Cardiac muscle cell (in vitro differentiated cells and primary cell): ENCODE measurements at places on chromosomes 16 and 17.

GRCh38 chr16:54193665-54194333 lies 92.8 kb downstream of the IRX3 start:
- DNase-seq: peak; percentile 84

DNA sequence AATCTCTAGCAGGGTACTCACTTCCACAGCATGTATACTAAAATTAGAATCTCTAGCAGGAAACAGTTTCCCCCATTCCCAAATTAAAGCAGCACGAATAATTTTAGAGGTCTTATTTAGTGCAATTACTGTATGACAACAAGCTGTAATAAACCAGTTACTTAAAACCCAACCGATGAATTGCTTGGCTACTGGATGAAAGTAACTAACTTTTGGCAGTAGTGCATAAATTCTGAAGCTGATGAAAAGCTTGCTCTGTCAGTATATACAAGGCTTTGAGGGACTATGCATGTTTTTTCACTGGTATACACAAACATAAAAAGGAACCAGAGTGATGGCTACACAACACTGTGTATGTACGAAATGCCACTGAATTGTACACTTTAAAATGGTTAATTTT lies 89.4 kb downstream of the CFDP1 start:
- no peak for DNase-seq

GRCh38 chr16:57672824-57673223 lies 4.7 kb downstream of the ADGRG3 start:
- DNase-seq: no peak

DNA sequence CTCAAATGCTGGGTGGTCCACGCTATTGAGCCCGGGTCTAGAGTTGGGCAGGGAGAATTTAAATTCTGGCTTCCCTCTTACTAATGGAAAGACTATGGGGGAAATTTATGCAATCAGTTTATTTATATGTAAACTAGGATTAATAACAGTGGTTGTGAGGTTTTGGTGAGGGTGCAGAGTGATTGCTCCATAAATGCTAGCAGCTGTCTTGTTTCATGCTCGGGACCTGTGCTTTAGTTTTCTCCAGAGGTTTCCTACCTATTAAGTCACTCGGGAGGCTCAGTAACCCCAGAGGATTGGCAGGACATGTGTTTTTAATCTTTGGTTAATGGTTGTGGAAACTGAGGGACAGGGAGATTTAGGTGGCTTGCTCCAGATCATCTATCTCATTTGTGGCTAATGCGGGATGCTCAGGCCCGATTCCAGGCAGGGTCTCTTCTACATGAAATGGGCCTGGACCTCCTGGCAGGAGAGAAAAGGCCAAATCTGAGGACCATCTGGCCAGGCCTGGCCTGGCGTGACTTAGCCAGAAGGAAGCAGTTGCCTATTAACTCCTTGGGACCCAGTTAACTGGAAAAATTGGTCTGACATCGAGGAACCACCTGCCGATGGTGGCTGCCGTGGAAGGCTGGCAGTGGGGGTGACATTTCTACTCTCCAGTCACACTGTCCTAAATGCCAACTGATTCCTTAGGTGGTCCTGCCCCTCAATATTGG lies 2.1 kb downstream of the PRCD start:
- no peak for DNase-seq

DNA sequence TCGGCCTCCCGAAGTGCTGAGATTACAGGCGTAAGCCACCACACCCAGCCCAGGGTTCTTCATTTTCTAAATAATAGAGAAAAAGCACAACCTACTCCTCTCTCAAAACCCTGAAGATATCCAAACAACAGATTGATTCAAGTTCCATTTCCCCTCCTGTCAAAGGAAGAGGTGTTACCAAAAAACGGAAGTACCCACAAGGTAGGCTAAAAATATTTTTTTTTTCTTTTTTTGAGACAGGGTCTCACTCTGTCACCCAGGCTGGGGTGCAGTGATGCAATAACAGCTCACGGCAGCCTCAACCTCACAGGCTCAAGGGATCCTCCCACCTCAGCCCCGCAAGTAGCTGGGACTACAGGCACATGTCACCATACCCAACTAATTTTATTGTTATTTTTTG lies 18.9 kb downstream of the UTP6 start:
- no peak for DNase-seq

DNA sequence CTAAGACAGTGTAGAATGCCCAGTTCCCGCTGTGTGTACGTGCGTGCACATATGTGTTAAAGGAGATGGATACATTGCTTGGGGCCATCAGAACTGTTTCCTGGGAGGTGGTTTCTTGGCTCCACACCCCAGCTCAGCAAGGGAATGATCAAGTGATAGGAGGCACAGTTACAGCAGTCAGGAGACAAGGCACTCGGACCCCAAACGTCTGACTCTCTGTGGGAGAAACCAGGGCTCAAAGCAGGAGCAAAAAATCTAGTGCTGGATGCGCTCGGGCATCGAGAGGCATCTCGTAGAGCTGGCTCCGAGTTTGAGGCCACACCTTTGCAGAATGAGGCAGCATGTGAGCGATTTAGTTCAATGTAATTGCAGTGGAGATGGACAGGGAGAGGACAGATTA lies 71.9 kb downstream of the RBBP6 start:
- DNase-seq: no peak
